ENCODE measurements at places on chromosomes 6 and 20. TPM values are rescaled to one million over a fixed set of nuclear protein-coding genes. Genes with fewer than 3 reads are reported as not detected.

SAMD3 gene
- not detected for total RNA-seq

TEAD3 gene
- total RNA-seq: 14.4 TPM

PRDM13 gene
- not detected for total RNA-seq

SNAI1 gene
- 1.3 TPM for total RNA-seq

RIPPLY2 gene
- total RNA-seq: not detected

ARG1 gene
- 3.5 TPM for total RNA-seq

CCDC170 gene
- 8.9 TPM for total RNA-seq

SMLR1 gene
- total RNA-seq: 104 TPM

NFATC2 gene
- 3.3 TPM for total RNA-seq

Data from HepG2 (cell line).